ENCODE measurements at places on chromosomes 6 and 20.
A peak's percentile ranks its signal among the peaks of the same experiment; 100 is the strongest.

DNA sequence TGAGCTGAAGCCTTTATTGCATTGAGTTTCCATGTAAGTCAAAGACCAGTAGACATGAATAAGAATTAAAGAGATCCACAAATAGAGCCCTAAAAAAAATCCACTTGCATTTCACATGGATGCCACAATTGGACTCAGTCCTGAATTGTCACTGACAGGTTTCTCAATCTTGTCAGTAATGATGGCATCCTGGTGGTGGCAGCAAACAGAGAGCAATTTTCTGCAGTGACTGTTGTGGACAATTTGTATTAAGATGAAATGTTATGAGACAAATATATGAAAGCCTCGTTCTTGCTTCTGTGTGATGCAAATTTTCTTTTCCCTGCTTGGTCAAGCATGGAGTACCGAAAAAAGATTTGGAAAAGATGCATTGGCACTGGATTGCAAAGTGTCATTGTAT, 278.9 kb downstream of the SAMD5 start:
- no peak for DNase-seq

GRCh38 chr6:112606656-112607435, 259.7 kb downstream of the RFPL4B start:
- DNase-seq, result no peak

GRCh38 chr6:21596949-21597682, 3.6 kb downstream of the SOX4 start:
- no peak for DNase-seq

- DNase-seq, result no peak
Measured at GRCh38 chr6:23518294-23518693, 607.7 kb upstream of the NRSN1 start.

DNA sequence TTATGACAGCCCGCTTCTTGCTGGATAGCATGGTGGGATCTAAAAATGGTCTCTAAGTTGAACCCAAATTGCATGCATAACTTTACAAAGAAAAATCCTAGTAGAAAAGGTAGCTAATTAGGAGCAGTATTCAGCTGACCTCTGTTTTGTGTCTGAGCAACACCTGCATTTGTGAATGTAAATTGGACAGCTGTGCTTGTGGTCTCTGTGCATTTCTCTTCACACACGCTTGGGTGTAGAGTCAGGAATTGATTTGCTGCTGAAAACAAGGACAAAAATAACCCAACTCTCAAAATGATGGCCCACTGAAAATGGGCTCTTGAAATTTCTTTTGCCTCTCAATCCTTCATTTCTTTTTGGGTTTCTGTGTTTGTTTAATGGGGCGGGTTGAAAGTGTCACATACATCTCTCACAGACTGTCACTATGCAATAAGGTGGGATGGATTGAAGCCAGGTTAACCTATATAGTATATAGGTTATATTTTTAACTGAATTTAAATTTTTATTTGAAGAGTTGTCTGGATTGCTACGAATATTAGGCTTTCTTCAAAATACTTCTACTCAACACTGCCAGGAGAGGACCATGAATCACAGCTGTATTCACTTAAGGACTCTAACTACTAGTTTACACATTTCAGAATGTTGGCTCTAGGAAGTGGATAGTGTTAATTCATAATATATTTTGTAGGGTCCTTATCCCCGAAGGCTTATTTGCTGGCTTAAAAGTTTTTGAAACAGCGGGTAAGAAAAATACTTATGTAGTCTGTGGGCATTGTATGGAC, 46.5 kb downstream of the SOBP start:
- no peak for DNase-seq

- no peak for DNase-seq
Measured at GRCh38 chr20:57212534-57213276, 53.7 kb downstream of the BMP7 start.

- no peak for DNase-seq
Measured at GRCh38 chr6:150145830-150146229, 3.0 kb downstream of the PPP1R14C start.

DNA sequence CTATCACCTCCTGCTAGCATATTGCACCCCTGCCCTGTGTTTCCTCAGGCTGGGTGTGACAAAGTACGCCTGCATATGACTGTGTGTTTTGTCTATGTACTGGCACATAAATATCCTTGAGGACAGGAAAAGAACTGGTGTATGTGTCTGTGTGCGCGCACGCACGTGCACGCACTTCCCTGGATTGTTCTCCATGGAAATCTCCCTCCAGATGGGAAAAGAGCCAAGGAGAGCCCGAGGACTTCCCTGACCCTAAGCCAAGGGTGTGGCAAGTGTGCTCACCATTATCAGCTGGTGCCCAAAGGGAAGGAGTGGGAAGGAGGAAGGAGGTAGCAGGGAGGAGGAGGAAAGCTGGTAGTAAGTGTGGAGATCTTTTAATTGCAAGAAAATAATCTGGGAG, 117.6 kb downstream of the HIVEP2 start:
- DNase-seq, result no peak

DNA sequence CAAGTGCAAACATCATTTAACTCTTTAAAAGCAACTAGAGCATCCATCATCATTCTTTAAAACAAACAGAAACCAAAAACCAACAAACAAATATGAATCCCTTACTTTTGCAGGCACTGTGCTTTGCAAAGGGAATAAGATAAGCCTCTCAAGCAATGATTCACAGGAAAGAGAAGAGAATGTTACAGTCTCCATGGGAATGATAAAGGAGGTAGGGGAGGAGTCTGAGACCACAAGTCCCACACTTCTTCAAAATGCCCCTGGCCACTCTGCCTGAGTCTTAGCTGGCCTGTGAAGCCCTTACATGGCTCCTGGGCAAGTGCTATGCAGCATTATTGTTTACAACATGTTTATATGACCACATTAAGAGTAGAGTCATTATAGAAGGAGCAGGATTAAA, 257.7 kb upstream of the MARCKS start:
- no peak for DNase-seq

- DNase-seq, result no peak
Measured at GRCh38 chr6:95095855-95096254, 481.5 kb upstream of the MANEA start.

DNA sequence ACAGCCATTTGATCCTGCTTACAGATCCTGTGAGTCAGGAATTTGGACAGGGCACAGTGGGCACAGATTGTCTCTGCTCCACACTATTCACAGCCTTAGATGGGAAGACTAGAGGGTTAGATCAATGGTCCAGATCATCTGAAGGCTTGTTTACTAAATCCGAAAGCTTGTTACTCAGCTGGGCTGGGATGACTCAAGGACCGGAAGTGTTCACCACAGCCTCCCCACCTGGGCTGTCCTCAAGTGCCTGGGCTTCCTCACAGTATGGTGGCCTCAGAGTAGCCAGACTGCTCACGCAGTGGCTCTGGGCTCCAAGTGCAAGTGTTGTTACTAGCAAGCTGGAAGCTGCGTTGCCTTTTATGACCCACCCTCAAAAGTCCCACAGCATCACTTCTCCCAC, 75.4 kb upstream of the INSM1 start:
- DNase-seq, result no peak

DNA sequence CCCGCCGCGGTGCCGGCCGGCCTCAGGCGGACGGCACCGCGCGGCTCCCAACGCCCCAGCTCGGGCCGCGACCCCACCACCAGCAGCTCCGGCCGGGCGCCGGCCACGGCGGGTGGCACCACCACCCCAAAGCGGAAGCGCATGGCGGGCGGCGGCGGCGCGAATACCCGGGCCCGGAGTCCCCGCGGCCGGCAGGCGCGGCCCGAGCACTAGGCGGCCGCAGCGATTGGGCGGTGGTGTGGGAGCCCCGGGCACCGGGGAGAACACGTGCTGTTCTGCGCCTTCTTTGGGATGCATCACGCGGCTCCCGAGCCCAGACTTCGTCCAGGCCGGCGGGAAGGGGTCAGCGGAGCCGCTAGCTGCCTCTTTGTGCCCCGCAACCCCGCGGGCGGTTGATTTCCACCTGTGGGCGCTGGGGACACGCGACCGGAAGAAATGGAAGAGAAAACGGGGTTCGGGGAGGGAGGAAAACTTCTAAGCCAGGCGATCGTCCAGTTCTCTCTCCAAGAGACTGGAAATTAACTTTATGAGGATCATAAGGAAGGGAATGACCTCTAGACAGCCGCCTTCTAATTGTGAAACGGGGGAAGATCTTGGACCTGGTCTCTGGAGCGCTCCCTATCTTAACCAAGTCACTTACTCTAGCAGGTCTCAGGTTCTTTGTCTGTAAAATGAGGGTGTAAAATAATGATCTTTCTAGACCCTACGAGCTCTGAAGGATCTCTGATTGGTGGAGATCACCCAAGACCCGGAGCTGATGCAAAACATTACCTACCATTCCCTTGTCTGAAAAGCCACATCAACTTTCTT, at the start of gene EPM2A:
EPM2A (minus strand) TSS at position 165 of the 810 bp plus-strand sequence; CDS start at position 143, 22 bp downstream.
- peak; percentile 87 for DNase-seq

DNA sequence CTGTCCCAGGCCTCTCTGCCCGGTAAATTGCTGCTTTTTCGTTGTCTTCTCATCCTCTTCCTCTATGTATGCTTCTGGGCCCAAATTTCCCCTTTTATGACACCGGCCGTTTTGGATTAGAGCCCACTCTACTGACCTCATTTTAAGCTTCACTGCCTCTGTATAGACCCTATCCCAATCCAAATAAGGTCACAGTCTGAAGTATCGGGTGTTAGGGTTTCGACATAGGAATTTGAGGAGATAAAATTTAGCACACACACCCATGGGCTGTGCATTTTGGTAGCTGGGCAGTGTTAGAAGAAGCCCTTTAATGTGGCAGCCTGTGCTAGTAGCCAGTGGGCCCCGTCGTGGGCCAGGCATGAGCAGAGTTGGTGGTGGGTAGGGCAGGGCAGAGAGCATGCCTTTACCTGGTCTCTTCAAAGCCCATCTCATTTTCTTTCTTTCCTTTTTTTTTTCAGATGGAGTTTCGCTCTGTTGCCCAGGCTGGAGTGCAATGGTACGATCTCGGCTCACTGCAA, 27.9 kb upstream of the EZR start:
- DNase-seq, result no peak

GRCh38 chr20:47295921-47296426, 60.5 kb downstream of the ZMYND8 start:
- DNase-seq, result no peak

GRCh38 chr6:54903884-54904283, 57.3 kb downstream of the FAM83B start:
- no peak for DNase-seq

DNA sequence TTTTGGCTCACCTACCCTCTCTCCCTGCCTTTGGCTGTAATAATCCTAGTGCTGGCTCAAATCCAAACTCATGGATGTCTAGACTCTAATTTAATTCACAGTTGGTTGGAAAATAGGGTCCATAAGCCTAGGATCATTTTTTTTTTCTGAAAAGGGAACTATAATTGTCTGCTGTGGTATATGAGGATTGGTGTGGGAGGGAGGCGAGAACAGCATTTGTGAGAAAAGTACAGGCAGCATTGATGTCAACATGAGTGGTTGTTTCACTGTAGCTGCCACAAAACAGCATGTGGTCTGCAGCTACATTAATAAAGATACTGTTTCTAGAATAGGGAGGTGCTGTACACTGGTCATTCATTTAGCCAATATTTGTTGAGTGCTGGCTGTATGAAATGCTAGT, 18.6 kb upstream of the POLR1H start:
- no peak for DNase-seq

DNA sequence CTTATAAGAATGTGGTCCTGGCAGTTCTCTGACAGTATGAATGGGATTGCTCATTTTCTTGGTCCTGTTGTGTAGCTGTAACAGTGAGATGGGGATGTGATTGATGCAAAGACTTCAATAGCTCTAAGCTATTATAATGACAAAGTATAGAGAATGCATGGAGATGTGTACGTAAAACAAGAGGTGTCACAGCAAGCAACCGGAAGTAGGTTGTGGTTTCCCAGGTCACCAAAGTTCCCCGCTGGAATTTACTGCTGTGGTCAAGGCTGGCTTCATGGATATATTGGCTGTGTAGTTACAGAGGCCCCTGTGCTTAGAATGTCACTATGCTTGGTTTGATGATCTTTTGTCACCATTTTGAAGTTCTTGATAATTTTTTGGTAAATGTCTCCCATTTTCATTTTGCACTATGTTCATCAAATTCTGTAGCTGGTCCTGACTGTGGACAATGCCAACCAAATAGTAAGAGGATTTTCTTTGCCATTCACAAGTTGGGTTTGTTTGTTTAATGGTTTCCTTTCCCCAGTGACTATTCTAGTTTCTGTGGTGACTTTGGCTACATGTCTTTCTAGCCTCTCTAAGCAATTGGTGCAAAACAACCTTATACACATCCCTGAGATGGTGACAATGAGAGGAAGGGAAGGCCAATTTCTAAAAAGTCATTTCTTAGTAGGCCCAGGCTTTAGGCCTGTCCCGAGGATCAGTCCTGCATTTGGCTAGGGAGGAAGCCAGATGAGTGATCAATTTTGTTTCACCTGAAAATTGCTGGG, 10.5 kb downstream of the DNAH8 start:
- no peak for DNase-seq

DNA sequence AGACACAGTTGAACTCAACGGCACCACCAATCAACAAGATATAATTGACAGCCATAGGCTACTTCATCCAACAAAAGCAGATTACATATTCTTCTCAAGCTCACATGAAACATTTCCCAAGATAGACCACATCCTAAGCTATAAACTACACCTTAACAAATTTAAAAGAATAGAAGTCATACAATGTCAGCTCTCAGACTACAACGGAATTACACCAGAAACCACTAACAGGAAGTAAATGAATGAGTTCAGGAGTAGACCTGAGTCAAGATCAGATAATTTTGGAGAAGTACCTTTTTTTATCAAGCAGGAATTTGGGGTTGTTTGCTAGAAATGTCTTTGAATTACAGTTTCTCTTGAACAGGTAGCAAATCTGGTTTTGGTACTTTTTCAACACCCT, 237.8 kb downstream of the TBX18 start:
- DNase-seq, result no peak

- no peak for DNase-seq
Measured at GRCh38 chr6:165984729-165985275, 182.8 kb downstream of the TBXT start.

DNA sequence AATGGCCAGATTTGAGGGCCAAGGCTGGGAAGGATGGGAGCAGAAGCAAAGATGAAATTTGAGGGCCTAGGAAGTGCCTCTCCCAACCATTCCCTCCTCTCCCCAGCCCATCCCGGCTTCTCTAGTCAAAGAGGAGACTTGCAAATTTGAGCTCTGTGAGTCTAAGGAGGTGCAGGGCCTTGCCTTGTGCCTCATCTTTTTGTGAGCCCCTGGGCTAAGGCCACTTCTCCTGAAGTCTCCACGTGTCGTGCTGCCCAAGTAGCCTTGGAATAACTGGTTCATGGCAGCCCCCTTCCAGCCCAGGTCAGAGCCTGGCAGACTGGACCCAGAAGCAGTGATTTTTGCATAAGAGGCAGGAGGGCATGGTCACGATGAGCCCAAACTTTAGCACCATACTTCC, 6.7 kb downstream of the PTGIS start:
- DNase-seq, result no peak

DNA sequence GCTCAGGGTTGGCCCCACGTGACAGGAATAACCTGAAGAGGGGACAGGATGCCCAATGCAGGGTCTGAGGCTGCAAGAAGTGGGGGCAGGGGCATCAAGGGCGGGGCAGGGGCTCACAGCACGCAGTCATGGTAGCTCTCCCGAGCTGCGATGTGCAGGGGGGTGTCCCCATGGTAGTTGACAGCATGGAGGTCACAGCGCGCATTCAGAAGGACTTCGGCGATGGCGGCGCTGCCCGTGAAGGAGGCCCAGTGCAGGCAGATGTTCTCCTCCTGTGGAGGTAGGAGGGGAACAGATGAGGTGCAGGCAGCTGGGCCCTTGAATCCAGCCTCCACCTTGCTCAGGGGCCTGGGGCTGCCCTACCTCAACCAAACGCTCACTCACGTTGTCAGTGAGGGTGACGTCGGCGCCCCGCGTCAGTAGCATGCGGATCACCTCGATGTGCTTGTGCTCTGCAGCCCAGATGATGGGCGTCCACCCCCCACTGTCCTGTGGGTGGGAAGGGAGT, 5.8 kb upstream of the SLC44A4 start:
- no peak for DNase-seq
